ENCODE measurements at places on chromosomes 6 and 20.

GRCh38 chr20:16714242-16714641, 15.6 kb upstream of the SNRPB2 start:
- DNase-seq, result no peak

- DNase-seq, result no peak
These were observed 421.6 kb upstream of the EYS start for GRCh38 chr6:66128656-66129055.

- DNase-seq, result no peak
These were observed 53.3 kb downstream of the SLC23A2 start for GRCh38 chr20:4947817-4948559.

GRCh38 chr6:28953039-28953584, 29.3 kb upstream of the TRIM27 start:
- DNase-seq, result peak; percentile 74

DNA sequence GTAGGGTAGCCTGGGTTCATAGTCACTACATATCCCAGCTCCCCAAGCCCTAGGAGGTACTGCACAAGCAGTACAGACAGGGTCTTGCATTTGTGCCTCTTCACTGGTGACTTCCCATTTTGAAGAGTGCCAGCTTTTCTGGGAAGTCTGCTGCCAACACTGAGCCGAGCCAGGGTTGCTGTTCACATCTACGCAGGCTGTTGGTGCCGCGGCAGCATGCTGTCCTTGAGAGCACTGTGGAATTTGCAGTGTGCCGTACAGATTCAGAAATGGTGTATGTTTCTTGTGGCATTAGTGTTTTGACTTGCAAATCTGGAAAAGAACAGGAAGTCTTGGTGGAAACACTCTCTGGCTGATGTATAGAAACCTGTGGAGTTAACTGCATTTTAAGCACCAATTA, 67.5 kb downstream of the JARID2 start:
- no peak for DNase-seq

DNA sequence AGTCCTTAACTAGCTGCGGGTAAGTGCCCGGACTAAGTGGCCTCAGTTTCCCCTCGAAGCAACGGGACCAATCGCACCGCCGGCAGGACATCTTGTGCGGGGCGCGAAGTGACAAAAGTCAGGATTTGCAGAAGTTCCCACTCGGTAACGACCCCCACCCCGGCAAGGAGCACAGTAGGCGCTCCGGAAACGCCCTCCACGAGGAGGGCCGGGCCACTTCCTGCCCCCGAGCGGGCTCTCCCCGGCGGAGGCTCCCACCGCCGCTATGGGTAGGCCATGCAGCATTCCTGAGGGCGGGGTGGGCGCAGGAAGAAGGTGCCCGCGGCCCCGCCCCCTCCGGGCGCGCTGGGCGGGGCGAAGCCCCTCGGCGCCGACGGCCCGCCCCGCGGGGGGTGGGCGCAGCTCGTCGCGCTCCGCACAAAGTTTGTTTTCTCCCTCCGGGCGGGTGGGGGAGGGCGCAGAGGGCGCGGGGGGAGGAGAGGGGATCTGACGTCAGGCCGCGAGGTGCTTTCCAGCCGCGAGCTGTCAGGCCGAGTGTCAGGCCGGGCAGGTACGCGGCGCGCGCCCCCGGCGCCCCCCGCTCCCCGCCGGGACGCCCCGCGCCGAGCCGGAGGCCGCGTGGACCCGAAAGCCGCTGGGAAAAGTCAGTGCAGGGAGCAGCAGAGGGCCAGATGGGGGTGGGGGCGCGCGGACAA, at the start of gene TGIF2:
Gene TGIF2, plus strand, starts transcription at position 495 of the 695 bp plus-strand sequence. CDS start 5,178 bp downstream, outside the sequence.
- DNase-seq, result peak; percentile 89

- no peak for DNase-seq
These were observed 35.0 kb downstream of the SYTL3 start for GRCh38 chr6:158684745-158685324.

DNA sequence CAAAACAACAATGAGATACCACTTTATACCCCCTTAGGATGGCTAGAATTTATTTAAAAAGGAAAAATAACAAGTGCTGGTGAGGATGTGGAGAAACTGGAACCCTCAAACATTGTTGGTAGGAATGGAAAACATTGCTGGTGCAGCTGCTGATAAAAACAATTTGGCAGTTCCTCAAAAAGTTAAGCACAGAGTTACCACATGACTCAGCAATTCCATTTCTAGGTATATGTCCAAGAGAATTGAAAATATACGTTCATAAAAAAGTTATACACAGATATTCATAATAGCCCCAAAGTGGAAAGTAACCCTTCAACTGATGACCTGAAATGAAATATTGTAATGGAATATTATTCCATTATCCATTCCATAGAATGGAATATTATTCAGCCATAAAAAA, 55.0 kb downstream of the CD83 start:
- no peak for DNase-seq

DNA sequence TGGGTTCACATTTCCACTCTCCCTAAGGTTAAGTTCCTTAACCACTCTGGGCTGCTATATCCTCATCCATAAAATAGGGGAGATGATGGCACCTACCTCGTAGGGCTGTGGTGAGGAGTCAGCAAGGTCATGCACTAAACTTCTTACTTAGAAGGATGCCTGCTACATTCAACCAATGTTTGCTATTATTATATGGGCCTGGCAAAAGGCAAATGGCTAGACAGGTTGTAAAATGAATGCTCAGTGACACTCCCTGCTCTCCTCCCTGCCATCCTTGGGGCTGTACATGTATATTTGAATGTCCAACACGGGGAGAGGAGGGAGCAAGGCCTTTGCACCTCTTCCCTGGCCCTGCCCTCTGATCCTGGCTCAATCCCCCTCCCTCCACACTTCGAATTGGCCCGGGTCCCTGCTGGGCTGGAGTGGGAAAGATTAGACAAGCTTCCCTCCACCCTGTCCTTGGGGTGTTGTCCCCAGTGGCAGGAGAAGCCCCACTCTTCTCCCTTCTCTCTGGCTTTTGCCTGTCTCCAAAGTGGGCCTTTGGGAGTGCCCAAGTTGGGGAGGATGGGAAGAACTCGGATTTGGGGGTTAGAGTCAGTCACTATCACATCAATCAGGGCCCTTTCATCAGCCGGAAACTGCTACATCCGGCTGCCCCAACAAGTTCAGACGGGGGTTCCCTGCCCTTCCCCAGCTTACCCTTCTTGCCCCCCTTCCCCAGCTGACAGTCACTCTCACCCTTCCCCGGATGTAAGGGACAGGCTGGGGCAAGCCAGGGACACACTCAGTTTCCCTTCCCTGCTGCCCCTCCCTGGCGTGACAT, 36.3 kb upstream of the VEGFA start:
- no peak for DNase-seq

GRCh38 chr6:137799950-137800568, 67.0 kb upstream of the TNFAIP3 start:
- DNase-seq, result peak; percentile 63

- peak; percentile 83 for DNase-seq
These were observed at the start of gene DSP for GRCh38 chr6:7541175-7542064. DSP (plus strand) TSS chr6:7541671; CDS start chr6:7541916, 245 bp downstream.

DNA sequence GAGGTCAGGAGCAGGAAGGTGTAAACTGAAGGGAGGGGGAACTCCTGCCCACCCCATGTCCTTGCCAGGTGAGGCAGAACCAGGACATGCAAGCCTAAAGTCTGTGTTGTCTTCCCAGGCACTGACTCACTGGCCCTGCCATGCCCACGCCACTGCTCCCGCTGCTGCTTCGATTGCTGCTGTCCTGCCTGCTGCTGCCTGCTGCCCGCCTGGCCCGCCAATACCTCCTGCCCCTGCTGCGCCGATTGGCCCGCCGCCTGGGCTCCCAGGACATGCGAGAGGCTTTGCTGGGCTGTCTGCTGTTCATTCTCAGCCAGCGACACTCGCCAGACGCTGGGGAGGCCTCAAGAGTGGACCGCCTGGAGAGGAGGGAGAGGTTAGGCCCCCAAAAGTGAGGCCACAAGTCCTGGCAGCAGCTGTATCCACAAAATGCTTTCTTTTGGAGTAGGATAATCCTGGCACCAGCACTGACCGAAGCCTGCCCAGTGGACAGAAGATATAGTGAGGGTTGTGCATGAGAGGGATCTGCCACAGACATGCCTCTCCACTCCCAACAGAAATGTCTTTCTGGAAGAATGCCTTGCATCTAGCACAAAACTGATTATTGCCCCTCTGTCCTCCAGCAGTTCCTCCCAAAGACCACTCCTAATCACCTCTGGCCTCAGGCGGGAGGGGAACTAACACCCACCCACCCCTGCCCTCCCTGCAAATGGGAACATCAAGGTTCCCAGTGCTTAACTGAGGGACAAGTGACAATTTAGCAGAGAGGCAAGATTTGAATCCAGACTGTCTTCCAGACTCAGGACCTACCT, 812 bp downstream of the MYMX start:
- no peak for DNase-seq

GRCh38 chr6:285030-285771, 7.1 kb upstream of the DUSP22 start:
- no peak for DNase-seq

GRCh38 chr20:3783068-3783489, 1.8 kb upstream of the SPEF1 start:
- no peak for DNase-seq

- no peak for DNase-seq
These were observed 51.0 kb upstream of the HIVEP1 start for GRCh38 chr6:11960909-11961779.

DNA sequence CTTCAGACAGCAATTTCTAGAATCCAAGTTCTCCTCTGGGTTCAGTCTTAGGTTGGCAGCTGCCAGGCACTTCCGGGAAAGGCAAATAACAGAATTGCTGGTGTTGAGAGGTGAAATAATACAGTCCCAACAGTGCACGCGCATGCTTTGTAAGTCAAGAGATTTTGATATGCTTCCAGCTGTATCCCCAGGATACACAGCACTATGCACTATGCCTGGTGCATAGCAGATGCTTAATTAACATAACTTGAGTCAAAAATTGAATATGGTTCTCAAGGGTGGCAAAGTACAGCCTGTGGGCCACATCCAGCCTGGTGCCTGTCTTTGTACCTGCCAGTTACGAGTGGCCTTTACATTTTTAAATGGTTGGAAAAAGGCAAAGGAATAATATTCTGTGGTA, 18.9 kb upstream of the PMEPA1 start:
- no peak for DNase-seq

- DNase-seq, result no peak
These were observed 180.0 kb downstream of the KIF16B start for GRCh38 chr20:16393297-16393696.

DNA sequence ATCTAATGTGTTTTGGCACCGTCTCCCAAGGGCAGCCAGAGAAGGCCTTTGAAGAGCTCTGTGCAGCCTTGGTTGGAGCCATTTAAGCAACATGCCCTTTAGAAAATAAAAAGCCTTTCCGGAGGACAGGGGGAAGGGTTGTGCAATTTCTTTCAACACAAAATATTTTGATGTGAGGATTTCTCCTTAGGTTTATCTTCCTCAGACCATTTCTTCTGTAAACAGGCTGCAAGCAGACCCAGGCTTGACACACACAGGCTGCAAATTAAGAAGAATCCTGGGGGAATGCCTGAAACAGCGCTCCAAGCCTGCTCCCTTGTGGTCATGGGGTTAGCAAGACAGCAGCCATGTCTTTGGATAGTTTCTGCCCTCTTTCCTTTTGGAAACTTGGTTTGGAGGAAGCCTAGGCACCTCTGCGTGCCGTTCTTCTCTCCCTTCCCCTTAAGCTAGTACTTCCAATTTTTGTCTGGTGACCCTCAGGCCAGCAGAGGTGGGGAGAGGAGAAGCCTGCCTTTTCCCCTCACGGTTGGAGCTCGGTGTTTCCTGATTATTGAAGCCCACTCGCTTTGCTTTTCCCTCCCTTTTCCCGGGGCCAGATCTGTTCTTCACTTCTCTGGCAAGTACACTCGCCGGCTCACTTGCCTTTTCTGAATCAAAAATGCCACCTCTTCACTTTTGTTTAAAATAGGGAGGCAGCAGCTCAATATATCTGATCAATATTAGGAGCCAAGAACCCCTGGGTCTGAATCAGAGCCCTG, 39.6 kb upstream of the NOX3 start:
- DNase-seq, result peak; percentile 92

- DNase-seq, result no peak
These were observed 123.7 kb upstream of the NHSL1 start for GRCh38 chr6:138622967-138623366.

DNA sequence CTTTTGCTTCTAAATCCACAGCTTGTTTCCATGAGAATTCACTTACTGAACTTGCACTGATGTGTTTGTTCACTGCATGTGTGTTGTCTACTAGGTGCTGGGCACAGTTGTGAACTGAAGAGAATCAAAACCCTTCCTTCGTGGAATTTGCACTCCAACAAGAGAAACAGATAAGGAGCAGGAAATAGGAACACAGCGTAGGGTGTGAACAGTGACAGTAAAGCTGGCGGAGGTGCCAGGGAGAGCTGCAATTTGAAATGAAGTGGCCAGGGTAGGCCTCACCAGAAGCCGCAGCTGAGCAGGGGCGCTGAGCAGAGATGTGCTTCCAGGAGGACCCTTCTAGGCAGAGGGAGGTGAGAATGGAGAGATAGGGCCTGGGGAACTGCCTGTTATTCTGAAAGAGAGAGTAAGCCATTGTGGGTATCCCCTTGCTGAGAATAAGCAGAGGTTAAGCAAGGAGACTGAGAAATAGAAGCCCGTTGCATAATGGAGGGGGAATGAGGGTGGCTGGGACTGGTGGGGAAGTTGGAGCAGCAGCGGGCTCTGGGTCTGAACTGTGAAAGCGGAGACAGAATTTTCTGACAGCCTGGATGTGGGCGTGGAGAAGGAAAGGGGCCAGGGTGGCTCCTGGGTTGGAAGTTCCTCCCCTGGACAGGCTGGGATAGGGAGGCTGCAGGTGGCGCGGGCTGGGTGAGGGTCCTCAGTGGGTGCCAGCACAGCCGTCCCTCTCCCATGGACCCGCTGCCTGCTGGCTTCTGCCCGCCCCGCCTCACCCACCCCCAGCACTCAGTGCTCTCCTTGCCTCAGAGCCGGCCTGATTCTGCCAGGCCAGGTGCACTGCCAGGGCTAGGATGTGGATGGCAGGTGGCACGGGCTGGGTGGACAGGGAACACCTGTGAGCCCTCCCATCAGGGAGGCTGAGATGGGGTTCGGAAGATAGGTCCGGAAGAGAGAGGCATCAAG, 114.7 kb upstream of the AFDN start:
- no peak for DNase-seq

- DNase-seq, result peak; percentile 58
These were observed 897 bp downstream of the RANBP9 start for GRCh38 chr6:13710552-13711323.

DNA sequence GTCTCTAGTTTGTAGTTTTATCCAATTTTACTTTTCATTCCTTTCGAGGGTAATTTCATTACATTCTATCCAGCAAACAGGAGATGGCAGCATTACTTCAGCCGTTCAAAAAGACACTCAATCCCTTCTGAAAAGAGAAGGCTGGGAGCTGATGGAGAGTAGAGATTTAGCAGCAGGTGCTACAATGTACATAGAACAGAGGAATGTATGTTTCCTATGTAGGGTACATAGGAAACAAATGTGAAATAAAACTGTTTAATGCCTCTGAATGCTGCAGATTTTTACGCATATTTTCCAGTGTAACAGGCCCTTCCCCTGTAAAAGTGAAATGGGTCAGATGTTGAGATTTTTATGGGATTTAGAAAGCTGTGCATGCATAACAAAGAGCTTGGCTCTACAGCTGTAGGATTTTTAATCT, 16.0 kb downstream of the RPS12 start:
- peak; percentile 81 for DNase-seq

- DNase-seq, result peak; percentile 71
These were observed at the start of gene RAET1L for GRCh38 chr6:150025201-150025917. RAET1L (minus strand) TSS chr6:150025532; CDS start chr6:150025471, 61 bp downstream.

All from adipocyte (in vitro differentiated cells).